ENCODE measurements at places on chromosomes 7 and 10.

- no peak for DNase-seq
Observed at GRCh38 chr7:139367438-139368155, 7.9 kb downstream of the LUC7L2 start.

- no peak for DNase-seq
Observed at GRCh38 chr7:115024276-115024675, 102.4 kb downstream of the MDFIC start.

- no peak for DNase-seq
Observed at GRCh38 chr7:92135052-92135889, 994 bp upstream of the CYP51A1 start.

DNA sequence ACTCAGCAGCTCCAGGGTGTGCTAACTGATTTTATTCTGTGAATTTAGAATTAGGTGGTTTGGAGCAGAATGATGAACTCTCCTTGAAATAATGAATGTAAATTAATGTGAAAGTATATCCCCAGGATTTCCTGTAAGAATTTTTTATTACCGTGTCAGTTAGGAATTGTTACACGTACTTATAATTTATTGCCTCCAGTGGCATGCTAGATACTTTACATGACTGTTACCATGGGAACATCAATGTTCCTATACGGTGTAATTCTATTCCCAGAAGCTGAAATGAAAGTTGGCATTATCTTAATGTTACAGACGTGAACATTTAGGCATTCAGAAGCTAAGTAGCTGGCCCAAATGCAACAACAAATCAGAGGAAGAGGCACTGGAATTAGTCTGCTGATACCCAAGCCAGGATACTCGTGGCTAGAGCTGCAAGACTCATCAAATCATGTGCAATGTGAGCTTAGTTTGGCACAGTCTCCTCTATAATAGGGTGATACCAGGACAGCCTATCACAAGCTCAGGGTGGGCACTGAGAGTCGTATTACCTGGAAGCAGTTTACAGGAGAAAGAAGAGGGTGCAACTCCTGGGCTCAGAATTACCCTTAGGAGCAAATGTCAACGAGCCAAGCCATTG, 30.0 kb upstream of the PRKAR2B start:
- no peak for DNase-seq

Measured in activated CD4-positive, alpha-beta T cell treated with anti-CD3 and anti-CD28 coated beads, Interleukin-2, amount 50 U/mL, for 24 hours (primary cell).